ENCODE measurements at places on chromosomes 7 and 10.

DNA sequence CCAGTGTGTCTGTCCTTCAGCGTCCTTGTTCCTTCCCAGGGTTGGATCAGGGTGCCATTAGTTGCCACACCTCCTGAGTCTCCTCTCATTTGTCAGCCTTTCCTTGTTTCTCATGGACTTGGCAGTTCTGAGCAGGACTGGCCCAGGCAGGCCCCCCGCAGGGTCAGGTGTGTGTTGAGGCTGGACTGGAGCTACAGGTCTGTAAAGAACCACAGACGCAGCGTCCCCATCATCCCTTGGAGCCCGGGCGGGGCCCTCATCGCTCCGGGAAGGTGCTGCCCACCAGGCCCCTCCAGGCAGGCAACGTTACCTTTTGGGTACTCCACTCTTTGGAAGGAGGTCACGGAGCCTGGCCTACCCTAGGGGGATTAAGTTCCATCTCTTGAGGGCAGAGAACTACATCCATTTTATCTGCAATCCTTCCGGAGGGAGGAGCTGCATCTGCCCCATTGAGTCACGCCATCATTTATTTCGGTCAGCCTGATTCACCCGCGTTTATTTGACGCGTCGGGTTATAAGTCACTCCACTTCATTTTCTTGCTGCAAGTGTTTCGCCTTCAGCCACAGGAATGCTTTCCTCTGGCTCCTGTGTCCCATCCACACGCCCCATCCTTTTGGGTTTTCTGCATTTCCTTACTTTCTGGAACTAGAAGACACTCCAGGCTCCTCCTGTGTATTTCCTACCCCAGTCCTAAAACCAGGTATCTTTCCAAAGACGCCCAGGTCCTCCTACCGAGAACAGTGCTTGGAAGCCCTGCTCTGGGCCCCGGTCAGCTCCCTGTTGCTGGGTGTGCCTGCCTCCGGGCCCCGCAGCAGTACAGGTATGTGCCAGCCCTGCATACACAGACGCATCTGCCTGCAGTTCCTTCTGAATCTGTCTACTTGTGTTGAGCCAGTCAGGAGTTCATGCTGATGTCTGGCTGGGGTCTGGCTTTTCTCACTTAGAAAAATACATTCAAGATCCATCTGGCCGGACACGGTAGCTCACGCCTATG, 141.9 kb downstream of the MAD1L1 start:
- no peak for DNase-seq

GRCh38 chr10:98572594-98572993, 125.9 kb upstream of the HPS1 start:
- DNase-seq, result no peak

GRCh38 chr10:24694086-24694485, 29.6 kb downstream of the ARHGAP21 start:
- DNase-seq, result no peak

DNA sequence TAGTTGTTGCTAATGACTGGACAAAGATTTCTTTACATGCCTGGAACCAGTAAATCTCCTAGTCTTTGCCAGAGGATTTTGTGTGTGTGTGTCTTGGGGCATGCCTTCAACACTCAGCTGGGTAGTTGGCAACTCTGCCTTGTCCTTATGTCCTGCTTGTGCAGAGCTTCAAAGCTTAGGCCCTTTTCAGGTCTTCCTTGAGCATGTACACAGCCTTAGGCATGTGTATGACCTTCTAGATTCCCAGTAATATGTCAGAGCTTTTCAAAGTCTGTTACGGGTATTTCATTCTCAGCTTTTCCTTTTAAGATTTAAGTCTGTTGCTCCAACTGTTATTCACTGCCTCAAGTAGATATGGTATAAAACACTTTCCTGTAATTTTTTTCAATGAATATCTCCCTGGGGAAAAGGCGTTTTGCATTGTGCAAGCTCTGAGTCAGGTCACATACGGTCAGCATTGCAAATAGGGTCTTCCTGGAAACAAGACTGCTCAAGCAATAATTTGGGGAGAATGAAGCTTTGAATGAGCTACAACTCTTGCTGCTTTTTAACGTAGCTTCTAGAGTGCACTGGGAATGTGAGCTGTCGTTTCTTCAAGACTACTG, 25.5 kb downstream of the SHOC2 start:
- no peak for DNase-seq

- DNase-seq, result no peak
Observed at GRCh38 chr7:117825132-117825531, 48.1 kb downstream of the CTTNBP2 start.

- no peak for DNase-seq
Observed at GRCh38 chr7:95817866-95818640, 45.7 kb downstream of the DYNC1I1 start.

GRCh38 chr10:79883986-79884385, 57.4 kb downstream of the NUTM2E start:
- no peak for DNase-seq

GRCh38 chr7:158975526-158976467, 119.4 kb downstream of the DYNC2I1 start:
- peak; percentile 54 for DNase-seq

DNA sequence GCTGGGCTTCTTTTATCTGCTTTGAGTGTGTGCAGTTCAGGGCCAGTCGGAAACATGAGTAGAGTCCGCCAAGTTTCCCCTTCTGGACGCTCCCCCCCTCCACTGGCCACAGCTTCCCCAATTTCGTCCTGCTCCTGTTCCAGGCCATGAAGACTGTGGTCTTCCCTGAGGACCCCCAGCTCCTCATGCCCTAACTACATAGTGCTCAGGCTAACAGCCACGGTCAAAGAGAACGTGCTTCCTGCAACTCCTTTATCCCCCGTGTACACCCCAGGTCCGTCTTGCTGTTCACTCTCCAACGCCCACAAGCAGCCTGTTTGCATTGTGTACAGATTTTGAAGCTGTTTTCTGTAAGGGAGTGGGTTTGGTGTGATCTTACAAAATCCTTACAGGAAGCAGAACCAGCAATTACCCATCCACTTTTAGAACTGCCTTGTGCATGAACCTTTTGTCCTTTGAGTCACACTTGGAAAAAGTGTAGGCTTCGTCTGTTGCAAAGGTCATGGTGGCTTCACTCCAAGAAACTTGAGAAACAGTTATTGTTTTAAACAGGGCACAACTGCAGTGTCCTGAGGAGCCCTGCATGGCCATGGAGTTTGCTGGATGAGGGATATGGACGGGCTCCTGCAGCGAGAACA, 77.0 kb upstream of the FAM20C start:
- DNase-seq, result no peak

- DNase-seq, result no peak
Observed at GRCh38 chr7:78260826-78261225, 462.3 kb downstream of the PHTF2 start.

DNA sequence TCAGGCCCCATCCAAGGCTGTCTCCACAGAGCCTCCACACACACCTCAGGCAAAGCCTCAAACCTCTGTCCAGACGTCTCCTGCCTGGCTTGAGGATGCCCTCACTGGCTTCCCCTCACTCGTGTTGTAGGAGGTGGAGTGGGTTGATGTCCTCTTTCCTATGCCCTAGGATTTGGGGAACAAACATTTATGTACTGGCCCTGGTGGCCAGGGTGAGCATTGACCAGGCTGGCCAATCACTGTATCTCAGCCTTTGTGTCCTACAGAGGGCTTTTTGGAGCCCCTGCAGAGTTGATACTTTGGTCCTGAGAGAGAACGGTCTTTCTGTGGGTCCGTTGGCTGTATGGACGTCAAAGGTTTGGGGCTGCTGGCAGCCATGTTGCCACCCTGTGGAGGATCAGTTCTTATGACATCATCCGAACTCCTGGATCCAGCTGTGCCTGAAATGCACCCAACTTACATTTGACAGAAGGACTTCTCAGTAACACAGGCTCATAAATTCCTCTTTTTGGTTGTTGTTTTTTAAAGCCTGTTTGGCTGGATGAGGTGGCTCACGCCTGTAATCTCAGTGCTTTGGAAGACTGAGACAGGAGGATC, 2.3 kb upstream of the GRID2IP start:
- DNase-seq, result no peak

GRCh38 chr7:21338728-21339164, 89.1 kb upstream of the SP4 start:
- DNase-seq, result no peak

DNA sequence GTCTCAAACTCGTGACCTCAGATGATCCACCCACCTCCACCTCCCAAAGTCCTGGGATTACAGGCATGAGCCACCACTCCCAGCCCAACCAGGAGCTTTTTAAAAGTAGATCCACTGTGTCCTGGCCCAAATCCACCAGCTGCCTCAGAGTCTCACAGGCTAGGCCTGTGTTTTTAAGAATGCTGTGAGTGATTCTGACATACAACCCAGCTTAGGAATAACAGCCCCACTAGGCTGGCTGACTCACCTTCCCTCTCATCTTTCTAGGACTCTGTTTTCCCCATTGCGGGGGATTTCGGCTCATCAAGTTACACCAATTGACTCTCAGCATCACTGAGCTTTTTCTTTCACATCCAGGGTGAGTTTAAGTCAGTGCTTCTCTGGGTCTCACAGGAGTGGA, 207.6 kb downstream of the SKIDA1 start:
- DNase-seq, result no peak

DNA sequence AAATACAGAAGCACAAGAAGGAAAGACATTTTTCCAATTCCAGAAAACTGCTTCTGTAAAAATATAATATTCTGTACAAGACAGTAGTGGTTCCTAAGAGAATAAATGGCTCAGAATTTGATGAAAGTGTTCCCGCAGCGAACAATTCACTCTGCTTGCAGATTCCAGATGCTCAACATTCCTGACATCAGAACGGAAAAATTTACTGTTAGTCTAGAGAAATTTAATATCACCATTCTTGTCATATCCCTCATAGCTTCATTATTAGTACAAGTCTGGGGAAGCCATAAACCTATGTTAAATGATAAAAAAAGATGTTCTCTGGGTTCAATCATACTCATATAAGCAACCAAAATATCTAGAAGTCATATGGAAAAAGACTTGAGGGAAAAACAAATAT, 83.6 kb downstream of the MPP7 start:
- DNase-seq, result no peak

Data from activated T-cell treated with anti-CD3 and anti-CD28 coated beads, Interleukin-2, amount 50 U/mL, for 1 hour (primary cell).